NT2/D1 (cell line): ENCODE measurements at places on chromosomes 2 and 18.
A peak's percentile ranks its signal among the peaks of the same experiment; 100 is the strongest.

DNA sequence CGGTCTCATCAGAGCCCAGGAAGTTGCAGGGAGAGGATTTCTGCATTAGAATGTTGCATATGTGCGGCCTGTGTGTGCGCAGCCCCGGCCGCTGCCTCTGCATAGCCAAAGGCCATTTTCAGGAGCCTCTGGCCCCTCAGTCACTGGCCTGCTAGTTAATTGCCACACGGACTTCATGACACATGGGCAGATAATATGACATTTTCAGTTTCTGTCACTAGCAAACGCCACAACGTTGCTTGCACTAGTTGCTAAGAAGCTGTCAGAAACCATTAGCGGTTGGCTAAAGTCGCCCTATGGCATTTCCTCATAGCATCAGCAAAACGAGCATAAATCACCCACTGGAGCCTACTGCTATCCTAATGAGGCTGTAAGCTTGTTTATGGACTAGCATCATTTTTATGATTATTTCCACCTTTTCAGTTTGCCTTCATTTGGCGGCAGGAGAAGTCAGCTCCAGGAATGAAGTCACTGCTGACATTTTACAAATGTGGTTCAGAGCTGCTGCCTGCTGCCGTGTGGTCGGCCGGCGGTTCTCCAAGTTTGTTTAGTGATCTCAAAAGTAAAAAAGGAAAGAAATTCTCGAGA is 73.7 kb downstream of the MEIS1 start:
- DNase-seq = peak; percentile 33

GRCh38 chr2:74078466-74078865 is 69.2 kb downstream of the BOLA3 start:
- DNase-seq = no peak

DNA sequence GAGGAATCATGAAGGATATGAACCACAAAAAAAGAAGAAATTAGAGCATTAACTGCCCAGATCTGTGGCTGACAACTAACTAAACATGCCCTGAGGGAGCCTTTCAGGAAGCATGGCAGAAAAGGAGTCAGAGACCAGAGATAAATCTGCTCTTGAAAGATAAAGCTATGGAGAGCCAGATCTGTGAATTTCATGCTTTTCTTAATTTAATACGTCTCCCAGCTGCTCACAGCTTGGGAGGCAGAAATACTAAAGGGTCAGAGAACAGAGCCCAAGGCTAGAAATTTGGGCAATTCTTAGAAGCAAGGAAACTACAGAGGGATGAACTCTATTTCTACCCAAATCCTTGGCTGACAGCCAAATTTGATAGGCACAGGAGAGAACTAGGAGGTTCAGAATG is 223.0 kb upstream of the DPP10 start:
- DNase-seq = no peak

DNA sequence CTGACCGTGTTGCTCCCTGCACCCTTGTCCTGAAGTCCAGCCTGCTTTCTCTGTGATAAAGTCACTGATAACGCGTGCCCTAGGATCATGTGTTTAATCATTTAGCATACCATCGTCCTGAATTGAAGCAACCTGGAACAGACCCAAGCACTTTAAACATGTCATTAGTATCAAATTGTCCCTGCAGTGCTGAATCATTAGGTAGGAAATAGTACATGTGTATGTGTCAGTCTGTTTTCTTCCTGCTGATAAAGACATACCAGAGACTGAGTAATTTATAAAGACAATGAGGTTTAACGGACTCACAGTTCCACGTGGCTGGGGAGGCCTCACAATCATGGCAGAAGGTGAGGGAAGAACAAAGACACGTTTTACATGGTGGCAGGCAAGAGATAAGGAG is 2.8 kb downstream of the ASB18 start:
- DNase-seq = no peak

DNA sequence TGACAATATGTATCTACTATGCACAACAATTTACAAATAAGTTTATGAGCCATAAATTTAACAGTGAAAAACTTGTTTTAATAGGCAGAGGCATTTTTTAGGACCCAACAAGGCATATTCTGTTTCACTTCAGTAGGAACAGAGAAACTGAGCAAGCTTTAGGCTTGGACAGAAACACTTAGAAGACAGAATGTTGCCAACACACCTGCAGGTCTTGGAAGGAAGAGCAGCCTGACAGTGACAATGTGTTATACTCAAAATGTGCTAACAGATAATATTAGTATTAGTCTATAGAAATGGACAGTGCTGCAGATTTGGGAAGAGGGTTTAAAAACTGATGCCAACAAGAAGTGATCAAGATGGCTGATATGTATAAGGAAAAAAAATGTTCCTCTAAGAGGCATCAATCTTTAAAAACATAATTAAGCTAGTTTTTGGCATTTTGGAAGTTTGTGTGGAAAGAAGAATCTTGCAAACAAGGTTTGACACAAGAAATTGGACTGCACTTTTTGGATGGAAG is 297.1 kb upstream of the FSIP2 start:
- no peak for DNase-seq

DNA sequence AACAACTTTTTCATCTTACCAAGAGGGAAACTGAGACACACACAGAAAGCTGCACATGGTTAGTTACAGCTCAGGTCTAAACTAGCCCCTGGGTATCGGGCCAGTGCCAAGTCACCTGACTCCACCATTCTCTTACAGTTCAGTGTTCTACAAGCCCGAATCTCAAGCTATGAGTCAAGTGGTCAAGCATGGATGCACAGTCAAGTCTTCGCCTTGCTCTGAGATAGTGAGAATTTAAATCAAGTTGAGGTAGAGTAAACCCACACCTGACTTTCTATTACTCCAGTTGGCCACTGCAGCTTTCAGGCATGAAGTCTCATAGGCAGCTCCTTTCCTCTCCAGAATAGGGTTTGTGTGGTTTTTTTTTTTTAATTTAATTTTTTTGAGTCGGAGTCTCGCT is 34.5 kb upstream of the ARL5A start:
- DNase-seq = no peak

GRCh38 chr2:172179045-172179701 is 76.5 kb upstream of the DLX2 start:
- no peak for DNase-seq

GRCh38 chr2:25310965-25311864 is 30.5 kb downstream of the DNMT3A start:
- no peak for DNase-seq

DNA sequence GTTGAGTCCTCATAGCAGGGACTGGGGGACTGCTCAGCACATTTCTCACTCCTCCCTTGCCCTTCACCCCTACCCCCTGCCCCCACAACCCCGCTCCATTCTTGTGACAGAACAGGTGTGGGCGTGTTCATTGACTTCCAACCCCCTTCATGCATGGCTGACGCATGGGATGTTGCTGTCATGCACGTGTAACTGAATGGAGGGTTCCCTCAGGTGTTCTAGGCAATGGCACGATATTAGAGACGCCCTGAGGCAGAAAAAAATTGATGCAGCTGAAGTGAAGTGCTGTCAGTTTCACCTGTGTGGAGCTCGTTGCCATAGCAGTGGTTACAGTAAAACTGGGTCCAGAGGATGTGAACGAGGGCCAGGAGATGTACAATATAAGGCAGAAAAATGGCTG is 6.5 kb upstream of the THOC1 start:
- no peak for DNase-seq

- no peak for DNase-seq
Measured at GRCh38 chr2:19038071-19039015, 320.1 kb downstream of the OSR1 start.

GRCh38 chr2:127954857-127955256 is 69.1 kb upstream of the AMMECR1L start:
- DNase-seq = no peak

DNA sequence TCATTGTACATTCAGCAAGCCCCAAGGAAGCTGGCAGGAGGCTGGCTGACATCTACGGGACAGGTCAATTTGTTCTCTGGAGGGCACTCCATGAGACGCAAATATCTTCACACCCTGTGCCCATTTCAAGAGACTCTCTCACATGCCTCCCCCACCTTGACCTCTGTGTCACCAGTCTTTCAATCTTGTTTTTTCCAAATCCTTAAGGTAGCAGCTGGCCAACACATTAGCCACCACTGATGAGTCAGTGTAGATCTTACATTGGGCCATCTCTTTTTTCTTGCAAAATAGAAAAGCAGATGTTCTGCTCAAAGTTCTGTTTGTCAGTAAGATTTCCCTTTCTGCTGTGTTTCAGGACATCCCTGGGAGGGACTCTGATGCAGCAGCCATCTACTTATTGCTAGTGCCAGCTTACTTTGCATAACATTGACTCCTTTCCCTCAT is 1.7 kb upstream of the DPP4 start:
- no peak for DNase-seq

DNA sequence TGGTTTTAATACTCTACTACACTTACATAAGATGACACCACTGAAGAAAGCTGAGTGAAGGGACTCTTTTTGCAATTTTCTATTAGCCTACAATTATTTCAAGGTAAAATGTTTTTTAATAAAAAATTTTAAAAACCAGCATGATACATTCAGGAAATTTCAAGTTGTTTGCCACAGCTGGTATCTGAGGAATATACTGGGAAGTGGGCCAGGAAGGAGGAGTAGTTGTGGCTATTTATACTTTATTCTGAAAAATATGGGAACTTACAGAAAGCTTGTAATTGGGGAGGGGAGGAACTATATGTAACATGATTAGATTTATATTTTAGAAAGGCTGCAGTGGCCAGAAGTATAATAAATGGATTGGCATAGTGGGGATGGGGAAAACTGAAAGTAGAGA is 40.8 kb downstream of the WDR35 start:
- DNase-seq = no peak

- no peak for DNase-seq
Measured at GRCh38 chr2:65901756-65902155, 469.4 kb upstream of the SPRED2 start.

DNA sequence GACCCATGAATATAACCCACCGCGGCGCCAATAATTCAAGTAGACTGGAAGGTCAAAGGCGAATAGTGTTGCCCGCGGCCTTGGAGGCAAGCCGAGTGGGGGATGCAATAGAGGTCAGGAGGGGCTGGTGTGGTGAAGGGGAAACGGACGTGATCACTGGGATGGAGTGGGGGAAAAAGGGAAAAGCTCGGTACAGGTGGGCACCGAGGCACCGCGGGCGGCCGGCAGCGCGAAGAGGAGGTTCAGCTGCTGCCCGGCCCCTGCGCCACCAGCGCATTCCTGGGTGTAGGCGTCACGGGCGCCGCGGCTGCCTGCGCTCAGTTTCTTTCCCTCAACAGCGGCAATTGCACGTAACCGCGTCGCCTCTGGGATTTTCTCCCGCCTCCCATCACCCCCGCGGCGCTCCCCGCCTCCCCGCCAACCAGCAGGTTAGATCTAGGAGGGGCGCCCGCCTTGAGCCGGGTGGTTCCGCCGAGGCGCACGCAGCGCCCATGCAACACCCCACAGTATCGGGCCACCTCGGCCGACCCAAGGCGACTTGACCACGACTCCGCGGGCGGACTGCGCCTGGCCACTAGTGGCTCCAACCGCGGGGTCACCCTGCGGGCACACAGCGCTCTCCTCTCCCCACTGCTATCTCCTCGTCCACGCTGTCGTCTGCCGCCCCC is 1.5 kb downstream of the RND3 start:
- no peak for DNase-seq

GRCh38 chr18:48794251-48794970 is 156.4 kb downstream of the SMAD7 start:
- no peak for DNase-seq

DNA sequence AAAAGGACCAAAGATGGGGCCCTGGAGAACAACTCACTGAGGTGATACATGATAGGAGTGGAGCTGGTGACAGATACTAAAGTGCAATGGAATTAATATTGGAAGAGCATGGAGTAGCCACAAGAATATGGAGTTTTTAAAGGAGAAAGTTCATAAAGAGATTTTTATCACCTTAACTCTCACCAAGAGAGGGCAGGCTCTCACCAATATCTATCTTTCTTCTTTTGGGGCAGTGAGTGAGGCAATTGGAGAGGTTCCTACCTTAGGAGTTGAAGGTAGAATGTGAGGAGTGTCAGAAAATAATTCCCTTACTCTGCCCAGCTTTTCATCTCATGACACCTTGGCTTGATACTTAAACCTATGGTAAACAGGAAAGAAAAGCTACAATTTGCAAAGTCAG is 233.7 kb upstream of the CWC22 start:
- no peak for DNase-seq

DNA sequence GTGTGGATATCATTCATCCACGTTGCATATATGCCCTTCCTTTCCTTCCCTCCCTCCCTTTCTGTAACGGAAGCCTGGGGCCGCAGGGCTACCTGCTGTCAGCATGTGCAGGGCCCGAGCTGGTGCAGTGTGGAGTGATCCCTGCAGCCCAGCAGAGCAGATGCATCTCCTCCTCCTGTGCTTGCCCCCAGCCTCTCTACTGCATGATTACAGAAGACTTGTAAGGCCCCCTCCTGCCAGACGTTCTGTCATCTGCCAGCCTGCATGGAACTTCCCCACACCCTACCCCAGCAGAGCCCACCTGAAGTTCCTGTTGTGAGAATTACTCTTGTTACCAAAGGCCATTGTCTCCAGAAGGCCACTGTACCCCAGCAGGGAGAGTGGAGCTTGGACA is 67.5 kb upstream of the FOSL2 start:
- DNase-seq = no peak

- no peak for DNase-seq
Measured at GRCh38 chr18:62723666-62724281, 8.4 kb downstream of the PHLPP1 start.

DNA sequence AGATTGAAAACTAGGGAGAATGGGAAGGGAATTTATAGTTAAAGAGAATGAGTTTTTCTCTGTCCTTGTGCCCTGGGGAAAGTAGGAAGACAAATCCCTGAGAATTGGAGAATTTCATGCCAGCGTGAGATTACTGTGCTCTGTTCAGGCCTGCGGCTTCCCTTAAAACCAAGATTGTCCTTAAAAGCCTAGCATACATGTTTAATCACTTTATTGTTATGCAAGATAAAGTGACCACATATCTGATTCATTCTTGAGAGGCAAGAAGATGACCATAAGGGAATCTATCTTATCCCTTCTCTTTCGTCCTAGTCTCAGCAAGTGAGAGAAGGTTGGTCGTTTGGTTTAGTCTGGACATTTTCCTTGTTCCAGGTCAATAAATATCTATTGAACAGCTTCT is 75.9 kb downstream of the ADCYAP1 start:
- no peak for DNase-seq

- DNase-seq = no peak
Measured at GRCh38 chr2:64283641-64284361, 139.6 kb upstream of the PELI1 start.

DNA sequence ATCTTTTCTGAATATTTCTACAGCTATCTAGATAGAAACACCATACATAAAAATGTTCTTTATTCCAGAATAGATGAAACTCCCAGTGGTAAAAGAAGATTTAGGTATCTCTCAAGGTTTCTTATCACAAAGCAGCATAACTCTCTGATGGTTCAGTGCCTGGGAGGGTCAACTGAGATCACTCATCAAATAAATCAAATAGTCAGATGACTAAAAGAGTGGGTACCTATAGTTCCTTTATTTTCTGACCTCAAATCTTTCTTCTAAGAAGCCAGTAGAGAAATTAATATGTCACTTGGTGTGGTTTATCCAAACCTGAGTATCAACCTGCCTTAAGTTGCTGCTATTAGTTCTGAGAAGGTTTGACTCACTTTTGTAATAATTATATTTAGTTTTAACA is 120.9 kb downstream of the TMEFF2 start:
- DNase-seq = no peak

- no peak for DNase-seq
Measured at GRCh38 chr2:86135653-86136052, 29.6 kb downstream of the PTCD3 start.

GRCh38 chr2:120177001-120177621 is 46.1 kb downstream of the TMEM185B start:
- no peak for DNase-seq
